COR-L47 (cell line): ENCODE measurements at places on chromosomes 11 and 22.

DNA sequence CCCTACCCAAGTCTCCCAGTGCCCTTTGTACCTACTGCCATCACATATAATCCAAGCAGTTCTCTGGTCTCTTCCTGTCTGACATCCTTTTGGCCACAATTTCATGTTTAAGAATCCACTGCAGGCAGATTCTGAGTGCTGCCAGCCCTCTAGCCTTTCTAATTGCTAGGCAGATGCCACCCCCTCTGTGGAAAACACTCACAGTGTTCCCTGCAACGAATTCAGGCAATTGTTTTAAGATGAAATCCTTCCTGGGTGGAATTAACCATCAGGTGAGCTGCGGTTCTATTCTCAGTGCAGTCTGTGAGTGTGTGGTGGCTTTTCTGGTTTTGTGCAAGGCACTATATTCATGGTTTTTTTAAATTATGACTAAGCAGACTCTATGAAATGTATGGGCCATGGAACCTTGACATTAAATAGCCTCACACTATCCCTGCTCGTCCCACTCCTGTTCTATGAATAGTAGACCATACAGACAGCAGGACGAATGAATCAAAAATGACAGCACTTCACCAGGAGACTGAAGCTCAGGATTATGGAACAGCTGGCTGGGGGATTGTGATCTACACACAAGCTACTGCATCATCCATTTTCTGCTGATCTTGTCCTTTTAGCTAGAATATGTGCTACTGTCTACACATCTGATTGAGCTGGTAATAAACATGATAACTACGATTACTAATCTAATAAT lies 29.8 kb upstream of the BMAL1 start:
- no peak for DNase-seq

GRCh38 chr22:18108187-18108586 lies 2.4 kb upstream of the TUBA8 start:
- no peak for DNase-seq

GRCh38 chr11:119062779-119063178 lies 4.8 kb upstream of the VPS11 start:
- no peak for DNase-seq

DNA sequence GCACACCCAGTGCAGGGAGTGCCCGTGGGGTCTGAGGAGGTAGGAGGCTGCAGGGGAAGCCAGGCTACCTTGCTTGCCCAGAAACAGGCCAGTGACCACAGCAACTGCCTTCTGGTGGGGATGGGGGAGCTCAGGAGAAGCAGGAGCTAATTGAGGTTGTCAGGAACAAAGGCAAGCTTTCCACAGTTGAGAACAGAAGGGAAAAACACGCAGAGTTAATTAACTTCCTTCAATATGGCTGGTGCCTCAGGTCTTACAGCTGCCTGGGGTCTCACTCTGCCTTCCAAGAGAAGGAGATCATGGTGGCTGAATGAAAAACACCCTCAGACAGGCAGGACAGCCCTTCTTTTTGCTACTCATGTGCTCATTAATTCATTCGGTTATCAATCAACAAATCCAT lies 127.9 kb upstream of the SYT13 start:
- DNase-seq = no peak

DNA sequence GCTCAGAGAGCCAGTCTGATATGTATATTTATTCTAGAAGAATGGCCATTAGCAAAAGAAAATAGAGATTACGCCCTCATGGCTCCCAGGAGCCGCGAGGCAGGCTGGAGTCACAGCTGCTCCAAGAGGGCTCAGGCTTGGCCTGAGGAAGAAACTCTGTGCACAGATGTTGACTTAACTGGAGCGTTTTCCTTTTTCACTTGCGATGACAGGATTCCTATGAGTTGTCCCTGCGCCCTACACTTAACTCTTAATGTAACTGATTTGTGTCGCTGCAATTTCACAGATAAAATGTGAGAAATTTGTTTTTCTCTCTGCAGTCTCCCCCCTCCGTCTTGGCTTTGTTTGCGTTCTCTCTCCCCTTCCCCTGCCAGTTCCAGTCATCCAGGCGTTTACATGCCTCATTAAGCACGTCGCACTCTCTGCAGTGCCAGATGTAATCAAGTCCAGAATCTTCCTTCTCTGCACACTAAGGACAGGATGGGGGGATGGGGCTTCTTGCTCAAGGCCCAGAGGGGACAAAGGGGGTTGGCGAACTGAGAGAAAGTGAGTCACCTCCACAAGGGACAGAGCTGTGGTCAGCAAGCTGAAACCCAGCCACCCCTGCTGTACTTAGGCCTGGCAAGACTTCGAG lies 1060.1 kb downstream of the NTM start:
- DNase-seq = peak; percentile 53

DNA sequence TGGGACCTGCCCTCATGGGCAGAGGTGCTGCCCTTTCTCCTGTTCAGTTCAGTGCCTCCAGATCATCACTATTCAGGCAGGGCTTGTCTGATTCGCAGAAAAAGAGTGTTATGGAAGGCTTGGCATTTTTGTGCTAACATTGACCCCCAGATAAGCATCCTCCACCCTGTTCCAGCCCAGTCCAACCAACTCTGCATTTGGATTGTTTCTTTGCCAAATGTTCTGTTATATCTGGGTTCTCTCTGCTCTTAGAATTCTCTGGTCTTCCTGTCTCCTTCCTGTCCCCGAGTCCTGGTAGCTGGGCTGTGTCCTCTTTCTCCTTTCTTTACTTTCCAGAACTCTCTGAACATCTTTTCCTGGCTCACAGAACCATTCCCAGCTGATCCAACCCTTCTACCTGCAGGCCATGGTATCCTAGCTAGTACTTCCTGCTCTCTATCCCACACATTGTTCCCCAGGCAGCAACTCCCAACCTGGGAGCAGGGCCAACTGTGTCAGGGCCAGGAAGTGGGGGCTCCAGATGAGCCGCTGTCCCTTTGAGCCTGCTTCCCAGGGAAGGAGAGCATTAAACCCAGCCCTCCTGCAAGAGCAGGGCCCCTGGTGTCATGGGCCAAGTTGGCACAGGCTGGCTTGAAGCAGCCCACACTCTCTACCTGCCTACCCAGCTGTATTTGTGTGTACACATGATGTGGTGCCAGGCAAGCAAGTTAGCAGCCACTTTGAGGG lies 280.7 kb upstream of the CADM1 start:
- peak; percentile 82 for DNase-seq

DNA sequence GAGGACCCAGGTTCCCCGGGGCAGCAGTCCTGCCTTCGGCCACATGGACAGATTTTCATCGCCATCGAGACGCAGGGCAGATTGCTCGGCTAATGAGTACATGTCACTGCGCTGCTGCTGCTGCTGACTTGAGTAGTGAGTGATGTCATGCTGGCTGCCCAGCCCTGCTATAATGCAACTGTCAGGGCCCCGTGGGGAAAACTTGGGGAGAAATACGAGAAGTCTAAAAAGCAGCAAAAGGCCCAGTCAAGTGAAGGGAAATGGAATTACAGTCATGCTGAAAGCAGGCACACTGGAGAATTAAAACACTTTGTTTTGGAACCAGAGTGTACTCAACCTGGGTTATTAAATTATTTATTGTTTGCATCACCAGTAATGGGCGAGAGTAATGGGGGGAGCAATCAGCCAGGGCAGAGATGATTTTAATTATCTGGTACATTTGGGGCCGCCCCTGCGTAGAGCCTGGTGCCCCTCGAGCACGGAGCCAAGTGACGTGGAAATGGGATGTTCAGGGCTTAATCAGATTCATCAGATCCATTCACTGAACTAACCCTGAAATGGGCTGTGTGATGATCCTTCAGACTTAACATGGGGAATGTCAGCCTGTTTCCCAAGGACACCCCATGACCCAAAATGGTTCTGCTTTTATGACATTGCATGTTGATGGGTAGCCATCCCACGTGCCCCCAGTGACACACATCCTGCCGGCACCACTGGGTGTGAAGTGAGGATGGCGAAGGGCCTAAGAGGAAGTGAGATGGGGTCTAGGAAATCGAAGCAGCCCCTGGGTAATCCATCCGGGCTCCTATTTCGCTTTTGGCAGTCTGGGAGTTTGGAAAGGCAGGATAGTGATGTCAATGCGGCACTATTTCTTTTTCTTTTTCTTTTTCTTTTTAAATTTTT lies 241.6 kb upstream of the CADM1 start:
- no peak for DNase-seq

DNA sequence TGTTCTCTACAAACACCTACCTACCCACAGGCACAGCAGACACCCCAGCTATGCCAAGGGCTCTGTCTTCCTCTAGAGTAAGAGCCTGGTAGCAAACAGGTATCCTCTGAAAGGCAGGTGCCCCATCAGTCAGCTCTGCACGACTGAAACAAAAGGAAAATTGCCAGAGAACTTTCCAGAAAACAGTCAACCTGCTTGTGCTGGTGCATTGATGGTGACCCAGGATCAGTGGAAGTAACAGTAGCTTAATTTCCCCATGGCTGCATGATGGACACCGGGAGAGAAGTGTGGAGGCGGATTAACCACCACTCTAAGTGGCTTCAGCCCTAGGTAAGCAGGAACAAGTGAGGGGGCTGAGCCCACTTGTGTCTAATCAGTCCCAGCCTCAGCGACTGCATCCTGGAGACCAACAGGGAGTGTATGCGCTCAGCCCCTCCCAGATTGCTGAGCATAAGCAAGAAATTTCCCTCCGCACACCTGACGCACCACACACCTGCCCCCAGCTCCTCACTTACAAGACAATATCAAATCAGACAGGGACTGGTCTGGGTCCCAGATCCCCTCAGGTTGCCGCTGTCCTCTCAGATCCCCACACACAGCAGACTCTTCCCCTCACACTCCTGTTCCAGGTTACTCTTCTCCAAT lies 70.7 kb upstream of the IGLL5 start:
- DNase-seq = no peak

GRCh38 chr11:12735262-12735661 lies 61.0 kb downstream of the TEAD1 start:
- DNase-seq = no peak

DNA sequence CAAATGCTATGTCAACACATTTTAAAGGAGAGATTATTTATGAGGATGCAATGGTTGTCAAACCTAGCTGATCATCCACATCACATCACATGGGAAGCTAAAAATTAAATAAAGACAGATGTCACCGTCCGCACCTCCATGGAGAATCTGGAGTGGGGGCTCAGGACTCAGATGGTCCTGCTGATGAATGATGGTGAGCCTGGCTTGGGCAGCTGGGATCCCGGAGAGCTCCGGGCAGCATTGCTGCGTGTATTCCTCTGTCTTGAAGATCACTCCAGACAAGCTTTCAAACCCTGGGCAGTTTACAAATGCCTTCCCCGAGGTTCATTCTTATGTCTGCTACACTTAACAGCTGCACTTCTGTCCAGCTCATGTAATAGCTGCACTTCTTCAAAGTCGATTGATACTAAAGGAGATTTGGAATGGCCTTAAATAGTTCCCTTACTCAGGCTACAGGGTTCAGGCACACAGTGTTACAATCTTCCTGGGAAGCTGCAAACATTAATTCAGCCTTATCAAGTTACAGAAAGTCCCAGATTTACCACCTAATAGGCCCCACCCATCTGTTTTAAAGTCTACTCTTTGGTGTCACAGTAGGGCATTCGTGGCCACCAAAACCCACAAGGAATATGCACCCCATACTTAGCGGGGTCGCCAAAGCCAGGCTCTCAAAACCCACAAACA lies 34.7 kb upstream of the CSNK2A3 start:
- DNase-seq = no peak

DNA sequence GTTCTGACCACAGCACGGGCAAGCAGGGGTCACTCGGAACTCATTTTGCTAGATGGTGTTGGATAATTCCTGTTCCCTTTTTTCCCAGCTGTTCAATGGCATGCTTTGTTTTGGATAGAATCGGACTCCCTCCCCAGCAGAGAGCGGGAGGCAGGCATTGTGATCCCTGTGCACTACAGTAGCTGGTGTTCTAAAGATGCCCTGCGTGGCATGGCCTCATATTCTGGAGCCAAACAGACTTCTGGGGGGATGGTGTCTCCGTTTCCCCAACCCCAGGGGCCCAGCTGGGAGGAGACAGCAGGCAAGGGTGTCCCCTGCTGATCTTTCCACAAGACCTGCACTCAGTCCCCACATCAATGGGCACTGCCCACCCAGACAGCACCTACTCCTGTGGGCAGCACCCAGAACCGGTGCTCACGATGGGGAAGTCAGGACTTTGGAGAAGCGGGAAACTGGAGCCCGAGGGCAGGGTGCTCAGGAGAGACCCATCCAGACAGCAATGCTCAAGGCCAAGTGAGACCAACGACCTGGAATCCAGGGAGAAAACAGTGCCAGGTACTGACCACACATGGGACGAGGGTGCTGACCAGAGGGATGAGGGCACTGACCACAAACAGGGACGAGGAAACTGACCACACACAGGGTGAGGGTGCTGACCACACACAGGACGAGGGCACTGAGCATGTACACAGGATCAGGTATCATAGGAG lies 934.9 kb downstream of the BRD1 start:
- DNase-seq = no peak

DNA sequence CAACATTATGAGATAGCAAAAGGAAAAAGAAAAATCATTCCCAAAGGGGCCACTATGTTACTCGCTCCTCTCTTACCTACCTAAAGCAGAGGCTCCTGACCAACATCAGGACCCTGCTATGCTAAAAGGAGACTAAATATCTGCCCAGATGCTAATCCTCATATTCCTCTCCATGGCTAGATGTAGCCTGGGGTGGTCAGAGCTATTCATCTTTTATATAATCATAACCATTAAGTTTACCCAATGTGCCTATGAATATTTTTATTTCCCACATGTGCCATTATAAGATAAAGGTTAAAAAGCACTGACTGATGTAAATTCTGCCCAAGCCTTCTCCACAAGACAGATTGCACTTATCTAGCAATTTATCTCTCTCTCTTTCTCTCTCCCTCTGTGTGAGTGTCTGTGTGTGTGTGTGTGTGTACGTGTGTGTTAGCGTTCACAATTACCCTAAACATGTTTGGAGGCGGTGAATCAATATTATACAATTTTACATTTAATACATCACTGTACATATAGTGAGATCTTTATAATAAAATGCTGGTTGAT lies 41.2 kb upstream of the ANO5 start:
- DNase-seq = no peak

DNA sequence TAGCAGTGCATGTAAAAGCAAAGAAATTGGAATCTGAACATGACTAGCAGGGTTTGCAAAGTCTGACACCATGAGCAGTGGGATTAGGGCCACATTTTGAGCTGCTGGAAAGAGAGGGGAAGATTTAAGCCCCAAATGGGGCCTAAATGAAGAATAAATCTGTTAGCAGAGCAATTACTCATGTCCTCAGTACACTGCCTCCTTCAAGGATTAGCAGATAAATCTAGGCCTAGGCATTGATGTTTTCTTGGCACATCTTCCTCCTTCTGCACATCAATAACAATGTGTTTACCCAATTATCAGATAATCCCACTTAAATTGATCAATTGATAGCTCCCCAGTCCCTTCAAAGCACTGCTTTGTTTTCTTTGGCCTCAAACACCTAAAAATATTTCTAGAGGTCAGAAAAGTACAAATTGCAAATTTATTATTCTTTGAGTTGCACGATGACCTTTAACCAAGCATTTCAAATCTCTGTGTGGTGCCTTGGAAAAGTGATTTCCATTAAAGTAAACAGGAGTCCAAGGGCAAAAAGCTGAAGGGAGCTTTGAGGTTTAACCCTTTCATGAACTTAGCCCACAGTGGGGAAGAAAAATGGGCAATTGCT lies 514.7 kb upstream of the CHORDC1 start:
- no peak for DNase-seq
